AG08396 (cell line): ENCODE measurements at places on chromosomes 16 and 17.
A peak's percentile ranks its signal among the peaks of the same experiment; 100 is the strongest.

GRCh38 chr17:61362852-61363600 is 36.6 kb upstream of the TBX2 start:
- no peak for DNase-seq

DNA sequence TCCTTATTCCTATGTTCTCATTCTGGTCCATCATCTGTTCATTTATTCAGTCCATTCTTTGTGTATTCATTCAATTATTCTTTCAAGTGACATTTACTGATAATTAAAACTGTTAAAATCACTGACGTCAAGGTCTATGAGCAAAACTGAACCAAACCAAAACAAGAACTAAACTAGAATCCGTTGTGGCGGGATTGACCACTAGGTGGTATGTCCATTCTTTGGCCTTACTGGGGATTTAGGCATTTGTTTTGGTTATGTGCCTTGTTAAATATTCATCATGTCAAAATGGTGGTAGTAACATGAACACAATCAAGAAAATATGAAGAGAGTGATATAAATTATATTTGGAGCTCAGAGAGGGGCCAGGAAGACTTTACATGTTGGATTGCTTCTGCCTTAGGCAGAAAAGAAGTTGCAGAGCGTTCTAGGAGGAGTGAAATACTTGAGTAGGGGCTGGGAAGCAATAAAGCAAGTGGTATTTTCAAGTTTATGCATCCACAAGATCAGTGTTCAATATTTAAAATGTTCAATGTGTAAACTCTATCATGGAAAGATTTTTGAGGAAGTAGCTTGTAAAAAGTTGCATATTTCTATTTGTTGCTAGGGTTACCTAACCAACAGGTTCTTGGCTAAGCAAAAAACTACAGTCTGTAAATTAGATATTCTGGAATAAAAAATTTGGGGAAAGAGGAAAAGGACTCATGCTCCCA is 129.0 kb downstream of the CDH13 start:
- DNase-seq, result no peak

DNA sequence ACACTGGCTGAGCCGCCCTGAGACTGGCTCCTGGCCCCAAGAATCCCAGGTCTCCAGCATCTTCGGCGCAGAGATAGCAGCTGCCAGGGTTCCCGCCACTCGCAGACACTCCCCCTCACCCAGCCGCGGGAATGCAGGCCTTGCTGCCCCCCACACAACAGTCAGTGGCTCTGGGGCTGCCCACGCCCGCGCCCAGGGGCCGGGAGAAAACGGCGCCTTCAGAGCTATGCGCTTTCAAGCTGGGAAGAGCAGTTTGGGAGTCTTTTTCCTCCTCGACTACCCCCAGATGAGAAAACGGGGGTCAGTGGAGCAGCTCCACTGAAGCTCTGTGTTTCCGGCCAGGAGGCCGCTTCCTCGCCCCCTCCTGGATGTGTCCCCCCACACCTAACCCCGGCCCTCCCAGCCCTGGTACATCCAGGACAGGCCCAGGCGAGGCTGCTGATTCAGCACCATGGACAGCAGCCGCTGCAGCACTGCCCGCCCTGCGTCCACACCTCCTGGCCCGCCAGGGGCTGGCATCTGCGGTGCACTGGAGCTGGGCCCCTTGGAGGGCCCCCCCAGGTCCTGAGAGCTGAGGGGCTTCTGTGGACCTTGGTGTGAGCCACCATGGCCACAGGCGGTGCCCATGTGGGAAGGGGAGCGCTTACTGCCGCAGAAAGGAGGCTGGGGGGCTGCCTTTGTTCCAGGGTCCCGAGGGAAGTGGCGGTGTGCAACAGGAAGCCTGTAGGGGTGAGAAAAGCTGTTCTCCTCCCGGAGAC is 35.7 kb downstream of the CACNA1H start:
- peak; percentile 81 for DNase-seq

- no peak for DNase-seq
These were observed 7.5 kb downstream of the NFATC2IP start for GRCh38 chr16:28958216-28958615.

DNA sequence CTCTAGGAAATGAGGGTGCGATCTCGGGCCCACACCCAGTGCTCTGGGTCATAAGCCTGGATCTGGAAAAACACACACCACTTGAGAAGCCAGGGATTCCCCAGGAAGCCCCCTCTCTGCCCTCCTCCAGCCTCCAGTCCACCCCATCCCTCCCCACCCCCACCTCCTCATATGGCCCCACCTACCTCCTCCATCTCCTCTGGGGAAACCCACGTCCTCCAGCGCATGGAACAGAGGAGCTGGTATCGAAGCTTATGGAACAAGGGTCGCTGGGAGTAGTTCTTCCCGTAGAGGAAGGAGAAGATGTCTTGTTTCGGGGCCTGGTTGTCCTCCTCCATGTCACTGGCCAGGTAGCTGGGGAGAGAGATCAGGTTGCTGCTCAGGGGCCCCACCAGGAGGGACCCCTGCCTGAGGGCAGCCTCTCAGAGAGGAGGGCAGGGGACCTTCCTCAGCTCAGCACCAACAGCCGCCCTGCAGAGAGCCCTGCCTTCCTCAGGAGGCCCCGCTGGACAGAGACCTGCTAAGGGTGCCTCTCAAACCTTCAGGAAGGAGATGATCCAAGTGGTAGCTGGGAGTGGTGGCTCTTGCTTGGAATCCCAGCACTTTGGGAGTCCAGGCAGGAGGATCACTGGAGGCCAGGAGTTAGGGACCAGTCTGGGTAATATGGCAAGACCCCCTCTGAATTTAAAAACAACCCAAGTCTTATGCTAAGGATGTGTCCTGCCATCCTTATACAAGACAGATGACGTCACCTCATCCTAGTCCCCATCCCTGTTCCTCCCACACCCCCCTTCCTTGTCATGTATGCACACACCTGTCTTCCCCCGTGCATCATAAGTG is 5.0 kb downstream of the SPDYE4 start:
- DNase-seq, result no peak

- no peak for DNase-seq
These were observed 1.2 kb upstream of the MLX start for GRCh38 chr17:42565523-42566214.

- DNase-seq, result no peak
These were observed 17.1 kb upstream of the FLCN start for GRCh38 chr17:17254036-17254435.

GRCh38 chr17:40532520-40533253 is 31.3 kb upstream of the TNS4 start:
- DNase-seq, result no peak

GRCh38 chr17:49214676-49215360 is 4.3 kb downstream of the ABI3 start:
- peak; percentile 22 for DNase-seq

GRCh38 chr17:17784657-17785267 is 52.0 kb downstream of the SREBF1 start:
- DNase-seq, result no peak

DNA sequence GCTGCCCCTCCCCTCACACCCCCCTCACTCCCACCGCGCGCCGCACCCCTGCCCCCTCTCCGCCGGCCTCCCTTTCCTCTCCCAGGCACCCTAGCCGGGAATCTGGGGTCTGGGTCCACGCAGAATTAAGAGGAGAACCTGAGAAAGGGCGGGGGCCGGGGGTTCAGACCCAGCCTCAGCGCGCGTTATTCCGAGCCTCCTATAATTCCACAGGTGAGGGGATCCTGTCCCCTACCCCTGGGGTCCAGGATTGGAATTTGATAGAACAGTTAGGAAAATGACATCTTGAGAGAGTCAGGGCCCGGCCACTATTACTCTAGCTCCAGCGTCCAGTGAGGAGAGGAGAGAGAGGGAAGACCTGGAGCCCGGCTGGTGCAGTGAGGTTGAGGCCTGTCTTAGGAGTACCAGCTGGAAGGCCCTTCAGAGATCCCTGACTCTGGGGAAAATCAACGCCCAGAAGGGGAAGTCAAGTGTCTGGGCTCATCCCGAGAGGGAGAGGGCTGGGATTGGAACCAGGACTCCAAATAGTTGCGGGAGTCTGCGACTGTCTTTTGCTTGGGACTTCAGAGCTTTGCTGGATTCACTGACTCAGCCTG is 17.3 kb downstream of the GRB7 start:
- no peak for DNase-seq

GRCh38 chr16:9790199-9790598 is 392.0 kb downstream of the GRIN2A start:
- DNase-seq, result no peak

GRCh38 chr16:85947230-85948137 is 48.5 kb downstream of the IRF8 start:
- DNase-seq, result no peak

DNA sequence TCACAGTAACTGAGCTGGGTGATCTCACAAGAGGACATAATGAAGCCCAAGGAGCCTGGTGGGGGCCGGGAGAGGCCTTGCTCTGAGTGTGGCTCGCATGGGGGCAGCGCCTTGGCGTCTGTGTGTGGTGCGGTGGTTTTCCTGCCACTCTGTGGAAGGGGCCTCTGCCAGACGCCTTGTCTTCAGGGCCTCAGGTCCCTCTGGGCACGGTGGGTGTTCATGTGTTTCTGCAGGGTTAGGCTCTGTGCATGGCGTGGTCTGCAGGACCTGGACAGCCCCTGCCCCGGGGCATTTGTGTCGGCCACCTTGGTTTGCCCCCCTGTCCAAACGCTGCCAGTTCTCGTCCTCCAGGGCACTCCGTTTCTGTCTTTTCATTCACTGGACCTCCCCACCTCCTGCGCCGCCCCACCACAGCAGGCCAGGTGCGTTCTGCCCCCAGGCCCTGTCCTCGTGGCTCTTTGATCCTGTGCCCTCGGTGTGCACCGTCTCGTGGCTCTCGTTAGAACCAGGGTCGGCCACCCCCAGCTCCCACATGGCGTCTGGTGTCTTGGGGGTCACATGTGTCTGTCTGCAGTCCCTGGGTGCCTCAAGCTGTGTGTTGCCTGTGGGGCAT is 43.7 kb upstream of the ZNF750 start:
- no peak for DNase-seq

GRCh38 chr17:79775632-79776031 is 2.3 kb upstream of the CBX2 start:
- DNase-seq, result no peak

DNA sequence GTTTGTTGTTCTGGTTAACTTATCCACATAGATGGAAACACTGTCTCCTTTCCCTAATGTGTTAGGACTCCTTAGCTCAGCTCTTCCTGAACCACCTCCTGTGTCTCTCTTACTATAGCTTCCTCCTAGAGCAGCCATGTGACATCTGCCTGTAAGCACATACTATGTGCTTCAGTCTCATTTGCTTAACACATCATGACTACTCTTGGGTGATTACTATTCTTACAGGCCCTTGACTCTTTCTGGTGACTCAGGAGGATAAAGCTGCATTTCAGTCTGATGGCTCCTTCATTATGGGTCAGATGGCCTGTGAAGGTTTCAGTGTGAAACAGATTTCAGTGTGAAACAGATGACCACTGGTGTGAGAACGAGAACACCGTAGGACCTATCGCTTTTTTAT is 320 bp upstream of the KRTAP4-2 start:
- peak; percentile 58 for DNase-seq

- no peak for DNase-seq
These were observed 34.7 kb upstream of the POLR3E start for GRCh38 chr16:22262460-22262859.

DNA sequence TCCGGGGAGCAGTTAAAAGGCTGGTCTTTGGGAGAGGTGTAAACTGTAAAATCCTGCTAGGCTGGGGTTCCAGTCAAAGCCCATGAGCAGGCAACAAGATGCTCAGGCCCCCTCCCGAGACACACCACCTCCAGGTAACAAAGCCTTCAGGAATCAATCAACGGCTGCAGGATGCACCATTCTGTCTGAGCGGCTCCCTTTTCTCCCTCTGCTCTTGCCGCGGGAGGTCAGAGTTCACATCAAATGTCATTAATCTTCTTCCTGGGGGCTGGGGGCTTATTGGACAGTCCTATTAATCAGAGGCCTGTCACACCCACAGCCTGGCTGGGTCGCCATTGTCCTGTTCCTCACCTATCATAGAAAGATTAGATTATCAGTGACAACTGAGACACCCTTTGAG is 11.9 kb upstream of the CCDC182 start:
- no peak for DNase-seq

DNA sequence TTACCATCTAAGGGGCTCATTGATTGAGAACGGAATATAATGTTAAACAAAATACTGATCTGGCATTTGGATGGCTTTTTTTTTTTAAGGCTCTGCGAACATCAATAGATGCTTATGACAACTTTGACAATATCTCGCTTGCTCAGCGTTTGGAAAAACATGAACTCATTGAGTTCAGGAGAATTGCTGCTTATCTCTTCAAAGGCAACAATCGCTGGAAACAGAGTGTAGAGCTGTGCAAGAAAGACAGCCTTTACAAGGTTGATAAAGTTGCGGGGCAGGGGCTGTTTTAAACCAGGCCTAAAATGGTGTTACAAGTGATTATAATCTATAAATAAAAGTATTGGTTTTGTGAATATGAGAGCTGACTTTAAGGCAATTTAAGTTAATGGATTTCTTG is 22.3 kb downstream of the PTRH2 start:
- DNase-seq, result no peak

DNA sequence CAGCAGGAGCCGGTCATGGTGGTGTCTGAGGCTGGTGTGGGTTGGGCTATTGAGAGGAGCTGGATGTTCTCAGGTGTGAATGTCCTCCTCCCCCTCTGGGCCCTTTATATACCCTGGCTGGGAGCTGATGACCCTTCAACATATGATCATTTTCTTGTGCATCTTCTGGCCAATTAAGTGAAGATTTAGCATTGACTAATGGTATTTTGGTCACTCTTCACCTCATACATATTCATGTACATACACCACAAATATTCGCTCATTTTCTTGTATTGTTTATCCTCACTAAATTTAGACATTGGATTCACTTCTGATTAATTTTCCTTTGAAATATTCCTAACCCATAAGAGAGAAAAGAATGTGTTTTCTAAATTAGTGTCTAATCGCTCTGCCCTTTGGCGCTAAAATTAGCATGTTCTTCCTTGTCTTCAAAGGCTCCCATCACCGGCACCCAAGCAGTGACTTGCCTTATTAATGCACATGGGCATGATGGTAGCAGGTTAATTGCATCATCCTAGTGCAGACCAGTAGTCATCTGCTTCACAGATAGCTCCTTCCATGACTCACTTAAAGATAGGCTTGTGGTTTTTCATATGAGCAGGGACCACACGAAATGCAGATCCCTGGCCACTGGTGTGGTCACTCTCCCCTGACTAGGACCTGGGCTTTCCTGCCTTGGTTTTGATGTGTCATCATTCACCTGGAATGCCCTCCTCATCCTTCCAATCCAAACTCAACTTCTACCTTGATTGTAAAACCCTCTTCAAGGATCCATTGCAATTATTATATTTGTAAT is at the start of gene KRTAP2-4:
KRTAP2-4 (minus strand) TSS at position 51 of the 796 bp plus-strand sequence; CDS start at position 17, 34 bp downstream.
- peak; percentile 72 for DNase-seq

- DNase-seq, result no peak
These were observed 2.6 kb downstream of the AXIN2 start for GRCh38 chr17:65558683-65559460.
